ENCODE measurements at places on chromosomes 1 and 21.

- no peak for DNase-seq
Observed at GRCh38 chr1:29639156-29639736, 402.9 kb downstream of the PTPRU start.

DNA sequence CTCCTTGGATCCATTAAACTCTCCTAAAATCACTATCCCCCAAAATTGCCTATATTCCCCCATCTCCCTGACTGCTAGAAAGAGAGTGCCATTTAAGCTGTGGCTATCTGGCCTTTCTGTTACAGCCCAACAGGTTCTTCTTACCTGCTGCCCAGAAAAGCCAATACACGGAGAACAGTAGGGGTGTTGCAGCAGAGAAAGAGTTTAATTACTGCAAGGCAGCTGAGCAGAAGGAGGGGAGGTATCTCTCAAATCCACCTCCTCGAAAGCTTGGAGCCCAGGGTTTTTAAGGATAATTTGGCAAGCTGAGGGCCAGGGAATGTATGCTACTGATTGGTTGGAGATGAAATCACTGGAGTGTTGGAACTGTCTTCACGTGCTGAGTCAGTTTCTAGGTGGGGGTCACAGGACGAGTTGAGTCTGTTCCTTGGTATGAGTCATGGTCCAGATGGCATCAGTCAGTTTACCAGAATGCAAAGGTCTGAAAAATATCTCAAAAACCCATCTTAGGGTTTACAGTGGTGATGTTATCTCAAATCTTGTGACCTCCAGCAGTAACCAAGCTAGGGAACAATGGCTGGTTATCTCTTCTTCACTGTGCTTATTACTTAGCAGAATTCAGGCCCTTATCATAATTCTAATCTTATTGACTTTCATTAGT, 89.8 kb downstream of the SMYD3 start:
- DNase-seq: no peak

DNA sequence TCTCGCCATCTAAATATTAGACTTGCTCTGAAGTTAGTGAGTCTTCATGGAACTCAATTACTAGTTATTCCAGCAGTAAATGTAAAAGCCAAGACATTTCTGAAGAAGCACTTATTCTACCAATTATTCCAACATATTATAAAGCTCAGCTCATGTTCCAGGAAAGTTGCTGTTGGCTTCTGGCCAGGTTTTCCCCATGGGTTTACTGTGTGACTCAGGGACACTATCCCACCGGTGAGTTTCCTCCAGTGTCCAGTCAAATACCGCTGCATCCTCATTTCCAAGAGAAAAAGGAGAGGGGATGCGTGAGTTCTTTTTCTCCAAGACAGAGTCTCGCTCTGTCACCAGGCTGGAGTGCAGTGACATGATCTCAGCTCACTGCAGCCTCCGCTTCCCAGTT, 9.2 kb upstream of the HHIPL2 start:
- no peak for DNase-seq

GRCh38 chr1:78687914-78688313, 38.3 kb downstream of the IFI44 start:
- DNase-seq: no peak

DNA sequence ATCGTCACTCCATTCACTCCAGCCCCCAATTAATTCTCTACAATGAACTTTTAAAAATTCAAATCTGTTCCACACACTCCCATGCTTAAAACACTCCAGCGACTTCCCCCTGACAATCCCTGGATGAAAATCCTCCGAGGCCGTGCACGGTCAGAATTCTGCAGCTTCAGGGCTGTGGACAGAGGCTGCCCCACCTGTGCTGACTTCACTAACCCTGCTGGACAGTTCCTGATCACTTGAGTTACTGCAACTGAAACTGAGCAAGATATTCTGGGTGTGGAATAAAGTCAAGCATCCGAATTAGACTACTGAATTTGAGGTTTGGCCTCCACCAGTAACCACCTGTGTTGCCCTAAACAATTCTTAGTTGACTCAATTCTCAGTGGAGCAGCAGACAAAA, 1.0 kb upstream of the JAK1 start:
- no peak for DNase-seq

- no peak for DNase-seq
Observed at GRCh38 chr1:147625362-147625995, 44.8 kb downstream of the ACP6 start.

DNA sequence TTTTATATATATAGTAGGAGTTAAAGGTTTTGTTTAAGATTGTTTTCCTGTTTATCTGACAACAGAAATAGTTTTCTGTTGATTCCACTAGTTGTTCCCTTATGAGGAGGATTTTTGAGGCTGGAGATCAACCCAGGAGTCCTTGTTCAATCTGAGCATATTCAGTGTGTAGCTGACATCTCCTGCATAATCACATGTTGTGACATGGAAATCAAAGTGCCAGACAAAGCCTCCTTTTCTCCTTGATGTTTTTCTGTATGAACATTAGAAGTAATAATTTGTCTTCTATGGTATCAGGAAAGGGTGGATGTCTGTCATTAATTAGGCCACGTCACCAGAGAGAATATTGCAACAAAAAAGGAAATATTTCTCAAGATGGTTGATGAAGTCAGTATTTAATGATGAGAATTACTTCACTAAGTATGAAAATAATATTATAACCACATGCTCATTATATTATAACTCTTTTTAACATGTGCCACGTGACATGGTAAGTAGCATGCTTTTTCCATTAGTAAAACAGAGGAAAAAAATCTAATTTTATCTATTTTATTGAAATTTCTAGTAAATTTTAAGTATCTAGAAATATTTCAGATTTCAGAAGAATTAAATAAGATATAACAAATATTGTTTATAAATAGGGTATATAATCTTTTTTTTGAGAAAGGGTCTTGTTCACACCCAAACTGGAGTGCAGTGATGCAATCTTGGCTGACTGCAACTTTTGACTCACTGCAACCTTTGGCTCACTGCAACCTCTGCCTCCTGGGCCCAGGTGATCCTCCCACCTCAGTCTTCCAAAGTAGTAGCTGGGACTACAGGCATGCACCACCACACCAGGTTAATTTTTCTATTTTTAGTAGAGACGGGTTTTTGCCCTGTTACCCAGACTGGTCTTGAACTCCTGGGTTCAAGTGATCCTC, 223.5 kb downstream of the HMCN1 start:
- DNase-seq: no peak

- DNase-seq: no peak
Observed at GRCh38 chr1:66982561-66983260, 57.9 kb downstream of the MIER1 start.

- peak; percentile 83 for DNase-seq
Observed at GRCh38 chr1:2049718-2050431, at the start of gene PRKCZ. Gene PRKCZ (plus strand): TSS chr1:2050411. CDS start chr1:2050631, 220 bp downstream.

DNA sequence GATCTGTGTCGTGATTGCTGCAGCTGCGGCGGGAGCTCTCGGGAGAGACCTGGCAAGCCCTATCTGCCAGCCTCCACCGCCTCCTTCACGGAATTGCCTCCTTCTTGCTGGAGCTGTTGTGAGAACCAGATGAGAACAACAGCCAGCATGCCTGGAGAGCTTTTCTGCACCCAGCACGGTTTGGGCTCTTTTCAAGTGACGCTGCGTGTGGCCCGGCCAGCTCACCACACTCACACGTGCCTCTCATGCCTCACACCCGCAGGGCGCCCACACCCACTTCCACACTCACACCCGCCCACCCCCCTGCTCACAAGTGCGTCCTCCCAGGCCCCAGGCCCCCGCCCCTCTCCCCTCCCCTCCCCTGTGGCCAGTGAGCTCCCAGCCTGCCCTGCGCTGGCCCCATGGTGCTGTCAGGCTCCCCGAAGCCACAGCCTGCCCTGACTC, 135.7 kb upstream of the RUNX3 start:
- no peak for DNase-seq

- DNase-seq: no peak
Observed at GRCh38 chr21:39843916-39844315, 23.3 kb upstream of the PCP4 start.

- no peak for DNase-seq
Observed at GRCh38 chr1:12798911-12799310, 7.7 kb downstream of the PRAMEF1 start.

GRCh38 chr1:198620218-198620617, 18.6 kb upstream of the PTPRC start:
- no peak for DNase-seq

GRCh38 chr1:39269791-39270342, 65.4 kb downstream of the MACF1 start:
- no peak for DNase-seq

- DNase-seq: no peak
Observed at GRCh38 chr1:81998165-81998564, 197.4 kb downstream of the ADGRL2 start.
